ENCODE measurements at places on chromosomes 5 and 9.
A peak's percentile ranks its signal among the peaks of the same experiment; 100 is the strongest.

DNA sequence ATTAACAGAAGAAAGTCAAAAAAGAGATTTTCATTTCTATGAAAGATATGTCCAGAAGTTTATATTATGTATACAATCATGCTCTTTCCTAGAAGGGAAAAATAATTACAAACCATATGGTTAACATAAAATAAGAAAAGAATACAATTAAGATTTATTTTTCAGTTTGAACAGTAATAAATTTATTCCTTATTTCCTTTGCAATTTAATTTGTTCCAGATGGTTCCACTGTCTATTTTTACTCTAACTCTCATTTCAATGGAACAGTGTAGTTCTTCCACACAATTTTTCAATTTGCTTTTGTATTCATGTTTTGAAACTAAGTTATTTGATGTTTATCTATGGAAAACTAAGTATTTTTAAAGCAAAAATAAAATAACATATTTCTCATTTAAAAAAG is 1026.3 kb downstream of the TAF11L14 start:
- DNase-seq: no peak

GRCh38 chr5:8828596-8829322 is 717.1 kb downstream of the SEMA5A start:
- DNase-seq: no peak

DNA sequence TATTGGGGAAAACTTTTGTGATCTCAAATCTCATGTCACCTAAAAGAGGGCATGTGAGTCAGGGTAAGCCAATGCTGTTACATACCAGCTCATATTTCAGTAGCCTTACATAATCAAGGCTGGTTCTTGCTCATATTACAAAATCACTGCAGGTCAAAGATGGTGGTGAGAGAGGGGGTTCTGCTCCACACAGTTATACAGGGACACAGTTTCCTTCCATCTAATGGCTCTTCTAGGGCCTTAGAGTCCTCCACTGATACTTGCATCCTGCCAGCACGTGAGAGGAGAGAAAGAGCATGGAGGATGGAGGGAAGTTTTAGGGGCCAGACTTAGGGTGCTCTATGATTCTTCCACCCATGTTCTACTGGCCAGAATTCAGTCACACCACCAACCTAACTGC is 130.0 kb downstream of the LIFR start:
- peak; percentile 25 for DNase-seq

DNA sequence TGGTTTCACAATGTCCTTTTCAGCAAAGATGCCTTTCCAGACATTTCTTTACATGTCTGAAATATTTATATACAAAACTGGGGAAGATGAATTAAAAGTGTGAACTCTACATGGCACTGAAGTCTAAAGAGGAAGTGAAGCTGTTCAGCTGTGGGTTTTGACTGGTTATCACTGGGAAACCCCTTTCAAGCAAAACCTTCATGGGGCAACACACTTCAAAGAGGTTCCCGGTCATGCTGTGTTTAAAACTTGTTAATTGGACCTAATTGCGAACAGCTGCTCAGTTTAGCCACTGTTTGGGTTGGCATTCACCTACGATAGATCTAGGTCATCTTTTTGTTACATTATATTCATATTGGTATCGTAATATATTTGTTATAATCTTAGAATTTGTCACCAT is 20.0 kb upstream of the GDNF start:
- no peak for DNase-seq

DNA sequence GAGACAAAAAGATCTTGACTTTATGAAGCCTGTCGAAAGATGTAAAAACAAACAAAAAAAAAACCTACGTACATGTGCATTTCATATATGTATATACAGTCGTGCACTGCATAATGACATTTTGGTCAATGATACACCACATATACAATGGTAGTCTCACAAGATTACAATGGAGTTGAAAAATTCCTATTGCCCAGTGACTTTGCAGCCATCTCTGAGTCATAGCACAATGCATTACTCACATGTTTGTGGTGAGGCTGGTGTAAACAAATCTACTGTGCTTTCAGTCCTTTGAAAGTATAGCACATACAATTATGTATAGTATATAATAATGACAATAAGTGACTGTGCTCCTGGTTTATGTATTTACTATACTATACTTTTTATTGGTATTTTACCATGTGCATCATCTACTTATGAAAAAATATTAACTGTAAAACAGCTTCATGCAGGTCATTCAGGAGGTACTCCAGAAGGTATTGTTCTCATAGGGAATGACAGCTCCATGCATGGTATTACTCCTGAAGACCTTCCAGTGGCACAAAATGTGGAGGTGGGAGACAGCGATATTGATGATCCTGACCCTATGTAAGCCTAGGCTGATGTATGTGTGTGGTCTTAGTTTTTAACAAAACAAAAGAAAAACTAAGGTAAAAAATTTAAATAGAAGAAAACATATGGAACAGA is 73.7 kb upstream of the FST start:
- DNase-seq: no peak

GRCh38 chr5:95686651-95687050 is 3.9 kb upstream of the SPATA9 start:
- no peak for DNase-seq

DNA sequence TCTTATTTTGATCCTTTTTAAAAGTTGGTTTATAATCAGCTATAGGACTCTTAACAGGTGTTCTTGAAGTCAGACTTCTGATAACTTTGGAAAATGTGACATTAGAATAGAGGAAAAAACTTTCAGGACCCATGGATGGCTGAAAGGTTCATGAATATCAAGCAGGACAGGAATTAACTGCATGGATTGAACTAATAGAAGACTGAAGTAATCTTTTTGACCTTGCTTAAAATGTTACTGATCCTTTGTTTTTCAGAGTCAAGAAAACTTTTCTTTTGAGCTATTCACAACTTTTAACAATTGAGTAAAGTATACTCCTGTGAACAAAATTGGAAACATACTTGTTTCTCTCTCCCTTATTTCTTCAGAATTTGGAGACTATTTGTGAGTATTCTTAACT is 79.2 kb downstream of the PLK2 start:
- no peak for DNase-seq

GRCh38 chr5:50653946-50654345 is 12.5 kb upstream of the PARP8 start:
- no peak for DNase-seq

- DNase-seq: no peak
Observed at GRCh38 chr5:74240783-74241750, 399.5 kb downstream of the ENC1 start.

DNA sequence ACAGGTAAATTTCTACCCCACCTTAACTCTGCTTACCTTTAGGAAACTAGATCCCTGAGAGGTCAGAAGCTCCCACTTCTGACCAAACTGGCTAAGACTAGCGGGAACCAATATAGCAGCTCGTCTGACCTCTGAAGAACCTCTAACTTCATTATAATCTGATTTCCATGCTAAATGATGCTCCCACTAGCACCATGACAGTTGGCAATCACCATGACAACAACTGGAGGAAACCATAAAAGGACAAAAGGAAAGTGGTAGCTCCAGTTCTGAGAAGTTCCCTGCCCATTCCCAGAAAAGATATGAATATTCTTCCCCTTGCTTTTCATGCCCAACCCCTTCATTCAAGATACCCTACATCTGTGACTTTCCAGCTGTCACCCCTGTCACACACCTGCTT is 483.3 kb downstream of the CTNND2 start:
- no peak for DNase-seq

DNA sequence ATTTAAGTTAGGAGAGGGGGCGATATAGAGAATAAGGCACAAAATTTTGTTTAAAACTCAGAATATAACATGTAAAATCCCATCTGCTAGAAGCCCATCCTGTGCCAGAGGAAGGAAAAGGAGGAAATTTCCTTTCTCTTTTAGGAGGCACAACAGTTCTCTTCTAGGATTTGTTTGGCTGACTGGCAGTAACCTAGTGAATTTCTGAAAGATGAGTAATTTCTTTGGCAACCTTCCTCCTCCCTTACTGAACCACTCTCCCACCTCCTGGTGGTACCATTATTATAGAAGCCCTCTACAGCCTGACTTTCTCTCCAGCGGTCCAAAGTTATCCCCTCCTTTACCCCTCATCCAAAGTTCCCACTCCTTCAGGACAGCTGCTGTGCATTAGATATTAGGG is 18.3 kb downstream of the MOCS2 start:
- no peak for DNase-seq

DNA sequence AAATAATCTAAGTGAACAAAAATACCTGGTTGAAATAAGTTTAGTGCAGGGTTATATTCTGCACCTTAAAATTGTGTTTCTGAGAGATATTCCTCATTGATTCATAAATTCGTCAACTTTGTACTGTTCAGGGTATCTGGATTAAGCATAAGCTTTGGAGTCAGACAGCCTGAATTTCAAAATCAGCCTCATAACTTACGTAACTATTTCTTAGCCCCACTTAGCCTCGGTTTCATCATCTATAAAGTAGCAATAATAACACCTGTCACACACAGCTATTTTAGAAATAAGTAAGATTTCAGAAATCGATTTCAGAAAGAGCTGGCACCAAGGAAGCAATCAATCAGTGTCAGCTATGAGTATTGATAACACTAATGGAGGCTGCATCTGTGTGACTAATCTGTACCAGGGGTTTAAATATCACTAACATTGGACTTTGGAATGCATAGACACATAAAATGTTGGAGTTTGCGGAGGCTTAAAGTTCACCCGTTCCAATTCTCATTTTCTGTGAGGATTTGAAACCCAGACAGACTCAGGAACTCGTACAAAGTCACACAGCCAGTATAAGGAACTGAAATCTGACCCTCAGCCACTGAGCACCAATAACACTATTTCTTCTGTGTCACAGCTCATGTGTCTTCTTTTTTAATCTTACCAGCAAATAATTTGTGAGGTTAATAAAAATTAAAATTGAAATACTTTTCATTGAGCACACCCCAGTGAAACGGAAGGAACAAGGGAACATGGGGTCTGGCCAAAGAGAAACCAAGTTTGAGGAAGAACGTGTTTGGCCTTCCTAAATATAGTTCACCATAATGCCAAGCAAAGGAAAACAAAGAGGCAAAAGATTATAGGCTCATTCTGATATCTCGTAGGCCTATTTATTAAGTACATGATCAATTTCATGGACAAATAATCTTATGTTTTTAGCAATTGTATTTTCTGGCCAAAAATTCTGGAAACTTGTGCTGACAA is 194.4 kb upstream of the PTGER4 start:
- DNase-seq: no peak

DNA sequence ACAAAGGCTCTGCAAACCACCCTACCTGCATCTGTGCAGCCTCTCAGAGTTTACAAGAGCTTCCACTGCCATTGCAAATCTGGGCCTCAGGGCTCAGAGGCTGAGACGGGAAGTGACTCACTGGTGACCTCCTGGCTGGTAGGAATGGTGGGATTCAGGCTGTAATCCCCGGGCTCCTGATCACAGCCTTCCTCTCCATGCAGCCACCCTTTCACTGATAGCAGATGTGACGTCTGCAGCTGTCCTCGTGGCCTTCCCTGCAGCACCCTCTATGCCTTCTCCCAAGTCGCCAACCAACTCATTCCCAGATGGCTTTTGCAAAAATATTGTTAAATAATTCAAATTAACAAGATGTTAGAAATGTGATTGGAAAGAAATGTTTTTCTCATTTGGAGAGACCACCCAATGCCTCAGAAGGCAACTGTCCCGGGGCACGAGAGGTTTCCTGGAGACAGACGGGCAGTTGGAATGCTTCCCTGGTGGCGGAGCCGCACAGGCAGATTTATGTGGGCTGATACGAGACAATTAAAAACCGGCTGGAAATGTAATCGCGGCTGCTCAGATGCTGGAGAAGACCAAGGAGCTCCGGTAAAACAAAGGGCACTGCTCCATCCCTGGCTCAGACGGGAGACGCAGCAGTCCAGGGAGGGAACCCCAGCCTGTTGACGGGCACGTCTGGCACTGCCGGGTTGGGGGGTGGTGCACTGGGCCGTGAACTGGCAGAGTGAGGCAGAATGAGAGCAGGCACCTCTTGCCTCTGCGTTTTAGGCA is 34.4 kb upstream of the SLC25A51 start:
- DNase-seq: no peak

GRCh38 chr5:149474198-149474597 is 77.0 kb downstream of the CSNK1A1 start:
- no peak for DNase-seq

DNA sequence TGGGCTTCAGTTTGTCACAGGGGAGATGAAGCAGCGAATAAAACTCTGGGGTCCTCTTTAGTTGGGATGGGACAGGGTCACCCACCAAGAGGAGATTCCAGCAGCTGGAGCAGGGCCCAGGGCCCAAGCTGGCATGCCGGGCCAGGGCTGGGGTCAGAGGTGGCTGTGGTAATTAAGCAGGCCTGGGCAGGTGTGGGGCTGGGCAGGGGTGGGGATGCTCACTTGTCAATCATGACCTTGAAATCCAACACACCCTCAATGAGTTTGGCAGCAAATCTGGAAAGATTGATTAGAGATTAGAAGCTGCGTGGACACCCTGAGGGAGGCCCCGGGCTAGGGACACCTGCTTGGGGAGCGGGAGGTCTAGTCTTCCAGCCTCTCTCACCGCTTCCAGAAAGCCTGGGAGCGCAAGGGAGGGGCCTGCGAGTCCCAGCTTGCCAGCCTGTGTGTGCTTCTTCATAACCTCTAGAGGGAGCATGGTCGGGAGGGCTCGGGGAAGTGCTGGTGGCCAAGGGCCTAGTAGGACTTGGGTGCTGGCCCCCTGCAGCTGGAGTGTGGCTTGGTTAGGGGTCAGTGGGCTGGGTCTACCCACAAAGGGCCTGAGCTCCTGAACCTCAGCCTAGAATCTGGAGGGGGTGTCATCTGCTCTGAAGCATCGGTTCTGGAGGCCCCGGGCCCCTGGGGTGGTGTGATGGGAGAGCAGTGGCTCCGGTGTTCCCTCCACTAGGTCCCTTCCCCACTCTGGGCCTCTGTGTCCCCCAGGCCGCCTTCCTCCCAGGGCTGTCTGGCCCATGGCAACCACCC is 7.6 kb downstream of the CRAT start:
- DNase-seq: peak; percentile 2

DNA sequence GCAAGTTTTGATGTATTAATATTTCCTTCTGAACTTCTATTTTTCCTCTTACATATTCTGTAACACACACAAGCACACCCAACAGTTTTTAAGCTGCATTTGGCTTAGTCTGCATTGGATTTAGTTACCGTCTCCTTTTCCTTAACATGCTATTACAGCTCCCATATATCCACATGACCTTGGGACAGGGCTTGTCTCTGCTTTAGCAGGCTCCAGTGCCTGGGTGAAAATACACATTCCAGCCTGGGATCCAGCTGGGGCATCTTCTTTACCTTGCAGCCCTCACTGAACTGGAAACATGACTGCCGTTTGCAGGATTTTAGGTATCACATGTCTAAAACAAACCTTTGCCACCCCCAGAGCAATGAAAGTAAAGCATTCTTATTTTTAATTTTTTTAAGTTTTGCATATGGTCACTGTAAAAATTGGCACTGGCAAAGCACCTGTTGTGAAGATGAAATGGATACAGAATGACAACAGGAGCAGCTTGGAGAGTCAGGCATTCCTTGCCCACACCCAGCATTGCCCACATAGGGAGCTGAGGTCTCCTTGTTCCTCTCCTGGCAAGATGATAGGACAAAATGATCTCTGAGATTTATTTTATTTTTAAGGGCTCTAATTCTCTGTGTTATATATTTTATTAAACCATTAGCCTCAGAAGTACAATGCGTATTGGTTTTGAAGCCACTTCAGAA is 4.0 kb downstream of the GADD45G start:
- peak; percentile 45 for DNase-seq

- peak; percentile 87 for DNase-seq
Observed at GRCh38 chr9:109314011-109314531, 6.8 kb downstream of the EPB41L4B start.

Measured in NCI-H524 treated with DMSO at 0.1 percent for 48 hours (cell line).